ENCODE measurements at places on chromosomes 5 and 9.

- H3K27ac ChIP-seq: no peak overlapping the region
- no peaks in the 10 kb centered on the region for H3K4me1 ChIP-seq
- no peak for DNase-seq
- no peaks in the 10 kb centered on the region for H3K36me3 ChIP-seq
- H3K27me3 ChIP-seq: no peaks in the 10 kb centered on the region
Observed at GRCh38 chr5:126647071-126647470, 46.3 kb downstream of the PHAX start.

- DNase-seq: peak; percentile 78
- peak within 1 kb of the TSS; percentile 84 for H3K27ac ChIP-seq
- H3K36me3 ChIP-seq: peaks cover 13% of the 10 kb centered on the region
- H3K4me3 ChIP-seq: peak within 1 kb of the TSS; percentile 95
Observed at GRCh38 chr5:170861917-170862766, at the start of gene RANBP17. Gene RANBP17 (plus strand): TSS chr5:170862018.

DNA sequence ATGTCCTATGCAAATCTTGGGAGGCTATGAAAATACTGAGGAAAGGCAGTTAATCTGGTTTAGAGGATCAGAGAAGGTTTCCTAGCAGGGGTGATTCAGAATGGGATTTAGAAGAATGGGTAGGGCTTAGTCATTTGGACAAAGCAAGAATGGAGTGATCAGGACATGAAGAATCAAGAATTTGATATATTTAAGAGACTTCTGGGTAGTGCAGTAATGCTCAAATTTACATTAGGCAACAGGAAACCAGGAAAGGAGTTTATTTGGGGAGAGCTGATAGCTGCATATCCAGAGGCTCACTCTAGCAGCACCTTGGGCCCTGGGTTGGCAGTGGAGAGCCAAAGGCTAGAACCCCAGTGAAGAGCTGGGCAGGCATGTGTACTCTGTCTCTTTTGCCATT, 78.9 kb upstream of the PAPPA start:
- H3K4me1 ChIP-seq: no peaks in the 10 kb centered on the region
- H3K4me3 ChIP-seq: no peak overlapping the region
- H3K27me3 ChIP-seq: no peaks in the 10 kb centered on the region
- H3K36me3 ChIP-seq: no peaks in the 10 kb centered on the region
- no peak overlapping the region for H3K27ac ChIP-seq

GRCh38 chr9:16337322-16338029, 533.0 kb downstream of the BNC2 start:
- DNase-seq: peak; percentile 55
- H3K4me3 ChIP-seq: no peak overlapping the region
- H3K27ac ChIP-seq: peak overlapping the region; percentile 84
- H3K27me3 ChIP-seq: no peaks in the 10 kb centered on the region

DNA sequence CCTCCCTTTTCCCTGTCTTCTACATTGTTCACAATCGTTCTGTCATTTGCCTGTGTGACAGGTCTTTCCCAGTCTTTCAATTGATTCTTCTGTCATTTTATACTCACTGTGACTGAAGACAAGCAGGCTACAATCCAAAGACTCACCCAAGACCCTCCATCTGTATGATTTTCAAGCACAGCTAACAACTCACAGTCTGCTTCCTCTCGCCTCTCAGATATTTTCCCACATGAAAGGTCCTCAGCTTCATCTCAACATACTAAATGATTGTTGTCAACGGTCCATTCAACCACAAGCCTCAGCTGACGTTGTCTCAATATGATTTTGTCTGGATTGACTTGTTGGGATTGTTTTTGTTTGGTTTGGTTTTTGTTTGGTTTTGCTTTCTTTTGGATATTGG, 346.5 kb downstream of the NFIB start:
- no peaks in the 10 kb centered on the region for H3K36me3 ChIP-seq
- no peak overlapping the region for H3K4me3 ChIP-seq
- H3K4me1 ChIP-seq: no peaks in the 10 kb centered on the region
- H3K27me3 ChIP-seq: no peaks in the 10 kb centered on the region
- DNase-seq: no peak

- peaks cover 24% of the 10 kb centered on the region for H3K36me3 ChIP-seq
- no peak overlapping the region for H3K27ac ChIP-seq
- H3K4me3 ChIP-seq: no peak overlapping the region
Observed at GRCh38 chr5:65987982-65988381, 61.6 kb downstream of the ERBIN start.

- no peak overlapping the region for H3K27ac ChIP-seq
- H3K27me3 ChIP-seq: no peaks in the 10 kb centered on the region
- no peaks in the 10 kb centered on the region for H3K36me3 ChIP-seq
- no peaks in the 10 kb centered on the region for H3K4me1 ChIP-seq
Observed at GRCh38 chr9:25472085-25472607, 206.1 kb downstream of the TUSC1 start.

GRCh38 chr9:122225312-122226141, 3.2 kb downstream of the LHX6 start:
- H3K36me3 ChIP-seq: peaks cover 11% of the 10 kb centered on the region
- no peaks in the 10 kb centered on the region for H3K27me3 ChIP-seq
- H3K4me1 ChIP-seq: peaks cover 12% of the 10 kb centered on the region
- no peak for DNase-seq

- H3K36me3 ChIP-seq: no peaks in the 10 kb centered on the region
- no peak overlapping the region for H3K4me3 ChIP-seq
- no peak overlapping the region for H3K27ac ChIP-seq
- no peaks in the 10 kb centered on the region for H3K4me1 ChIP-seq
- DNase-seq: no peak
Observed at GRCh38 chr5:110008131-110008530, 318.4 kb downstream of the MAN2A1 start.

GRCh38 chr9:20538956-20539355, 83.3 kb downstream of the MLLT3 start:
- no peaks in the 10 kb centered on the region for H3K27me3 ChIP-seq
- H3K4me1 ChIP-seq: no peaks in the 10 kb centered on the region
- H3K36me3 ChIP-seq: no peaks in the 10 kb centered on the region
- H3K4me3 ChIP-seq: no peak overlapping the region
- H3K27ac ChIP-seq: no peak overlapping the region

GRCh38 chr5:134964359-134965270, 3.1 kb upstream of the CATSPER3 start:
- no peaks in the 10 kb centered on the region for H3K27me3 ChIP-seq
- no peak overlapping the region for H3K4me3 ChIP-seq
- no peak for DNase-seq

DNA sequence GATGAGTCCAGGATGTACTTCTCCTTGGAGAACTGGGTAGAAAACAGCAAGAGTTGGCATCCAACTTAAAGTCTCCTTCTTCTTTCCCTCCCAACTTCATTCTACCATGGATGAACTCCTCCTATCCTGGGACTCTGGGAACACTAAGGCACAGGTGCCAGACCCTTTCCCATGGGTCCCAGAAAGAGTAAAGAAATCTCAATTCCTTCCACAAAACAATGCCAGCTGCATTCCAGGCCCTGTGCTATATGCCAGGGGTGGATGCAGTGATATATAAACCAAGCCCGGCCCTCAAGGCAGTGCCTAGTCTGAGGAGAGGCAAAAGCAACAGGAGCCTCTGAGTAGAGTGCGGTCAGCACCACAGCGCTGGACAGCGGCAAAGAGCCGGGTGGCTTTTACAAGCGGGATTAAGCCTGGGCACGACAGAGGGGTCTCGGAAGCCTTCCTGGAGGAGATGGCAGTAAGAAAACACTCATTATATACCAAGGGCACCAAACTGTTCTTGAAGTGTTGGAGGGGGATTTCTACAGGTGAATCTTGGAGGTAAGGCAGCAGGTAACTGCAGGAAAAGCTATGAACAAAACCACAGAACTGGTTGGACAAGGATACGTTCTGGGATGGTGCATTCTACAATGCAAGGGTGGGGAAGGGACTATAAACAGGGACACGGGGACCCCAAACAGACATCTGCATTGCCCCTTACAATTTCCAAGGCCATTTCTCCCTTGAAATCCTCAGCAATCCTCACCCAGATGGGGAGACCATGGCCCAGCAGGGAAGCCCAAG, 16.4 kb upstream of the TOR2A start:
- no peaks in the 10 kb centered on the region for H3K36me3 ChIP-seq
- no peak for DNase-seq
- H3K4me1 ChIP-seq: peaks cover 8% of the 10 kb centered on the region
- H3K27ac ChIP-seq: no peak overlapping the region
- peaks cover 34% of the 10 kb centered on the region for H3K27me3 ChIP-seq

DNA sequence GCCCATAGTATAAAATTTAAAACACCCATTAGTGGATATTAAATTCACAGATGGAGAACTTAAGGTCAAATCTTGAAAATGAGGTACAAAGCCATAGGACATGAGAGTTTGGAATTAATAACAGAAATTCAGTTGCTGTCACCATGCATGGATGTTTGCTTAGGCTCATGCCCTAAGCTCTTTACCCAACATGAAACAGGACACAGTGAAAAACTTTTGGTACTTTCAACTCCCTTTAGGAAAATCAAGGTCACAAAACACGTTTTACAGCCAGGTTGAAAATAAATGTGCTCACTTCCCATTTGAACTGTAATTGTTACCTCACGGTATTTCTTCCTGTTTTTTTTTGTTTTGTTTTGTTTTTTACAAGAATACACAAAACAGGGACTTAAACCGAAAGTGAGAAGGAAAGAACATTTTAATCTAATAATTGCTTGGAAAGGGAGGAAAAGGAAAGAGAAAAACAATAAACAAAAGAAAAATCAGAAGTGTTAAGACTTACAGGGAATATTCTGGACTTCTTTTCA, 6.1 kb upstream of the TOPORS start:
- no peaks in the 10 kb centered on the region for H3K27me3 ChIP-seq
- H3K4me1 ChIP-seq: no peaks in the 10 kb centered on the region
- no peak overlapping the region for H3K4me3 ChIP-seq
- no peaks in the 10 kb centered on the region for H3K36me3 ChIP-seq
- no peak overlapping the region for H3K27ac ChIP-seq

GRCh38 chr9:129270903-129271431, 92.9 kb upstream of the IER5L start:
- 0 out of 2 replicates have a peak, but pooled peaks cover 5% of the 10 kb centered on the region for H3K4me1 ChIP-seq
- DNase-seq: no peak
- no peaks in the 10 kb centered on the region for H3K36me3 ChIP-seq
- no peak overlapping the region for H3K4me3 ChIP-seq

DNA sequence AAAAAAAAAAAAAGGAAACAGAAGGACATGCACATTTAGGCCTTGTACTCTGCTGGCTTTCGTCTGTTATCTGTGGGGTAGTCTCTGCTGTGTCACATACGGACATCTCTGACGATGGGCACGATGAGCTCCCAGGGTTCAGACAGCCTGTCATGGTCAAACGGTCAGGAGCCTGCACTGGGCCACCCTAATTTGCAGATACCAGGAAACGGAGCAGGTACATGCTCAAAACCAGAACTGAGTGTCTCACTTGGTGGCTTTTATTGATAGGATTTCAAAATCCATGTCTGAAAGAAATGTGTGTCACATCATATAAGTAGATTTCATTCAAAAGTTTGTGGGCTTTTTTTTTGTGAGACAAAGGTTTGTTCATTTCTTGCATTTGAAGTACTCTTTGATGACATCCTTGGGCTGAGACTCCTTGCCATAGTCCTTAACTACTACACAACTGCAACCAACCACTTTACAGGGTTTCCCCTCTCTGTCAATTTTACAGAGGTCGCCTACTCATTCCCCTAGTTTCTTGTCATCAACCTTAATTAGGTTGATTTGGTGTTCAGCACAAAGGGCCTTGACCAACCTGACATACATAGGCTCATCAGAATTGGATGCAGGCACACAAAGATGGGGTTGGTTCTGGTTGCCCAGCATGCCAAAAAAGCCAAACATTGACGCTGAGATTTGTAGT, 9.0 kb downstream of the CKMT2 start:
- peaks cover under 1% of the 10 kb centered on the region for H3K4me1 ChIP-seq
- no peak for DNase-seq
- no peak overlapping the region for H3K4me3 ChIP-seq
- no peaks in the 10 kb centered on the region for H3K27me3 ChIP-seq
- no peak overlapping the region for H3K27ac ChIP-seq
- H3K36me3 ChIP-seq: no peaks in the 10 kb centered on the region

DNA sequence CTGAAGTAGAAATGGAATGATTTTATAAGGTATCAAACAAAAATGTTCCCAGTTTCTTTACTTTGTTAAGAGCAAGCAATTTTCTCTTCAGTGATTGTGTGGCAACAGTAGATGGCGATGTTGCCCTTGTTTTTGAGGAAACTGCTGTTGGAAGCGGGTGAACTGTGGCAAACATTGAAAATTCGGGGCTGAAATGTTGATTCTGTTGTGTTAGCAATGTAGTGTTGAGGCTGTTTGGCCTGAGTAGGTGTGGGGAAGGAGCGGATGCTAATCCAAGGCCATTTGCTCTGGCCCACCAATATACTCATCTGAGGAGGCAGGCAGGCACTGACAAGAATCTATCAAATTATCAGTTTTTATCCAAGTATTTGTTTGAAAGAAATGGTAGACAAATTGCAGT, 129.8 kb downstream of the SLC12A2 start:
- no peak overlapping the region for H3K4me3 ChIP-seq
- H3K36me3 ChIP-seq: no peaks in the 10 kb centered on the region
- H3K27ac ChIP-seq: no peak overlapping the region
- DNase-seq: peak; percentile 65

DNA sequence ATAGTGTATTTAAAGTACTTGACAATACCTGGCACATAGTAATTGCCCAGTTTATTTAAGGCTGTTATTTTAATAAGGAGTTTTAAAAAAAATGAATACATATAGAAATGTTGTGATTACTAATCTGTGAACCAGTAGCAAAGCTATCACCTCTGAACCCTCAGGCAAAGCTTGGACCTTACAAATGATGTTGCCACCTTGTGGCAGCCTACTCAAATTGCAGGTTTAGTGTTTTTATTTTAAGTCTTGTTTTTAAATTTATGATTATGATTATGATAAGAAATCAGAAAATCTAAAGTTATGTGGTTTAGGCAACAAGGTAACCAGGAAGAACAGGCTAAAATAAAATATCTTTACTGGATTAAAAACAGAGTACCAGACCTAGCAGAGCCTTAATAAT, 35.8 kb downstream of the PPARGC1B start:
- DNase-seq: no peak
- no peaks in the 10 kb centered on the region for H3K36me3 ChIP-seq
- no peak overlapping the region for H3K4me3 ChIP-seq
- H3K27ac ChIP-seq: no peak overlapping the region

- H3K36me3 ChIP-seq: no peaks in the 10 kb centered on the region
- H3K27ac ChIP-seq: no peak overlapping the region
- no peaks in the 10 kb centered on the region for H3K4me1 ChIP-seq
- no peak overlapping the region for H3K4me3 ChIP-seq
- no peak for DNase-seq
- H3K27me3 ChIP-seq: no peaks in the 10 kb centered on the region
Observed at GRCh38 chr5:179318221-179318955, 26.9 kb downstream of the ADAMTS2 start.

GRCh38 chr9:130199605-130200004, 27.4 kb downstream of the NCS1 start:
- DNase-seq: no peak
- H3K27ac ChIP-seq: no peak overlapping the region
- H3K4me1 ChIP-seq: no peaks in the 10 kb centered on the region

Data from SJSA1 (cell line).